Activated CD8-positive, alpha-beta memory T cell treated with anti-CD3 and anti-CD28 coated beads, Interleukin-2, amount 10 ng/mL, durations not matched to agents 7 days and 5 days (primary cell): ENCODE measurements at places on chromosomes 2 and 18. TPM values are rescaled to one million over a fixed set of nuclear protein-coding genes. Genes with fewer than 3 reads are reported as not detected.

- no peaks in the 10 kb centered on the region for H3K4me1 ChIP-seq
- no peaks in the 10 kb centered on the region for H3K36me3 ChIP-seq
- no peaks in the 10 kb centered on the region for H3K27me3 ChIP-seq
- no peak for DNase-seq
- no peak overlapping the region for H3K27ac ChIP-seq
- no peak overlapping the region for H3K4me3 ChIP-seq
Observed at GRCh38 chr2:188610827-188611226, 319.2 kb downstream of the GULP1 start.

- no peak for DNase-seq
- H3K27ac ChIP-seq = no peak overlapping the region
- no peak overlapping the region for H3K4me3 ChIP-seq
- H3K27me3 ChIP-seq = peaks cover 46% of the 10 kb centered on the region
- no peaks in the 10 kb centered on the region for H3K4me1 ChIP-seq
Observed at GRCh38 chr2:202056611-202057010, 16.4 kb upstream of the KIAA2012 start.

DNA sequence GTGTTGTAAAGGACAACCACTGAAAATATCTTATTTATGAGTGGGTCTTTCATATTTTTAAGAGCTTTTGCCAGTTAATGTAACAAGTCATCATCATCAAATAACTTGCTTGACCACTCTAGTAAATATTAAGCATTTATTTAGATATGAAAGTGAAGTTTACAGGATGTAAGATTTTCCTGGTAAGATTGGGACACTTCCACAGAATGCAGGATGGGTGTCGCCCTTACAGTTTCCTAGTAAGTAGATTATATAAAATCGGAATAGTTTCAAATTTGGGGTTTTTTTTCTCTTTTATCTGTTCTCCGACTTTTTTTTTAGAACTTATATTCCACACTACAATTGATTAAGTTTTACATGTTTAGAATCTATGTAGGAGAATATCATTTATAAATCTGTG lies 14.8 kb upstream of the SLC40A1 start:
- H3K4me1 ChIP-seq = peaks cover 12% of the 10 kb centered on the region
- H3K4me3 ChIP-seq = no peak overlapping the region
- no peaks in the 10 kb centered on the region for H3K36me3 ChIP-seq
- no peak for DNase-seq
- H3K27me3 ChIP-seq = peaks cover 2% of the 10 kb centered on the region

DNA sequence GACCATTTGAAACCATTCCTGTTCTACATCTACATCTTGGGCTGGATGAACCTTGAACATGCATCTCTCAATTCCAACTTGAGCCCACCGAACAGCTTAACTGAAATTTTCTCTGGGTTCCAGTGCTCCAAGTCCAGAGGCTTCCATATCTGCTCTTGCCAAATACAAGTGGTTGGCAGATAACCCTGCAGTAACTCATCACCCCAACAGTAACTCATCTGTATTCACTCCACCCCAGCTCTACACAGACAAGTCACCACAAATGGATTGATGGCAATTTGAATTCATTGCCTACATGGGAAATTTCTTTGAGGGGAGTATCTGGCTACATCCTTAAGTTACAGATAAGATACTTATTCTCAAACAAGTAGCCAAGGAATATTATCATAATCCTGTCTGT lies 502.4 kb upstream of the TNP1 start:
- DNase-seq = no peak
- H3K4me1 ChIP-seq = no peaks in the 10 kb centered on the region
- H3K4me3 ChIP-seq = no peak overlapping the region
- no peaks in the 10 kb centered on the region for H3K36me3 ChIP-seq

SLC4A5 gene
- 2.6 TPM for total RNA-seq
